ENCODE measurements at places on chromosomes 2 and 18.

GRCh38 chr18:28961669-28962228 lies 784.8 kb upstream of the CDH2 start:
- DNase-seq: no peak

- DNase-seq: no peak
These were observed 85.7 kb downstream of the COPS8 start for GRCh38 chr2:237171396-237171795.

- DNase-seq: no peak
These were observed 83.5 kb downstream of the IRS1 start for GRCh38 chr2:226716126-226716525.

DNA sequence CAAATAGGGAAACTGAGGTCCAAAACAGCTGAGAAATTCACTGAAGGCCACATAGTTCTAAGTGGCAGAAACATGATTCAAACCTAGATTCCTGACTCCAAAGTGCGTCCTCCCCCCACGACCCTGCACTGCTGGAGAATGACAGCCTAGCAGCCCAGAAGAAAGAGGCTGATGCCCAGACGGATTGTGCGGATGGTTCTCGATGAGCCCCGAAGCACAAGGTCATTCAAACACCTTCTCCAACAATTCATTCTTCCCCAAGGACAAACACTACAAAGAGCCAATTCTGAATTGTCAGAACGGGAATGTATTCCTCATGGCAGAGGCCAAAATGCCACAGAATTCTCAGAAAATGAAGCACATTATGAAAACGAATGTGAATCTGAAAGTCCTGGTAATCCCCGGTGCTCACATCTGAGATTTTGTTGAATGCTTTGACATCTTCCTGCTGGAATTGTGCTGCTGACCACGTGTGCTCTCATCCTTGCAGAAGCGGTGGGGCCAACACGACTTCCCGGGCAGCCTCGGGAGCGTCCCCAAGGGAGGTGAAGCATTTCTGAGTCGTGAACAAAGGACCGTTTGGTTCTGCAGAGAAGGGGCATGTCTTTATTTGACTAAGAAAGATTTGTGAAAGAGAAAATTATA lies 337.0 kb downstream of the EIPR1 start:
- DNase-seq: no peak

GRCh38 chr18:63083555-63083954 lies 236.0 kb downstream of the BCL2 start:
- DNase-seq: no peak

DNA sequence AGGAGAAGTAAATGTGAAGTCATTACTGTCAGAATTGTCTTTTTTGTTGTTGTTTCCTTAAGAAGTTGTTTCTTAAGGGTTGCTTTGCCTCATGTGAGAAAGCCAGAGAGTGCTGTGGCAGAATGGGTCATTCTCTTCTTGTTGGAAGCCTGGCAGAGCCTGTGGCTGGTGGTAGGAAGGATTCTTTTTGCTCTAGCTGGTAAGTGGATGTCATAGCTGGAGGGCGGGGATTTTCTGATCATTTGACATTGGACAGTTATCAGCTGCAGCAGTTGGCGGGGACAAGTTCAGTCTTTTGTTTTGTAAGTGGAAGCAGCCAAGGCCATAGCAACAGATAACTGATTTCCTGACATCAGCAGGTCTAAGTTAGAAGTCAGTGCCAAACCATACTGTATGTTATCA lies 5.5 kb upstream of the RMDN2 start:
- no peak for DNase-seq

DNA sequence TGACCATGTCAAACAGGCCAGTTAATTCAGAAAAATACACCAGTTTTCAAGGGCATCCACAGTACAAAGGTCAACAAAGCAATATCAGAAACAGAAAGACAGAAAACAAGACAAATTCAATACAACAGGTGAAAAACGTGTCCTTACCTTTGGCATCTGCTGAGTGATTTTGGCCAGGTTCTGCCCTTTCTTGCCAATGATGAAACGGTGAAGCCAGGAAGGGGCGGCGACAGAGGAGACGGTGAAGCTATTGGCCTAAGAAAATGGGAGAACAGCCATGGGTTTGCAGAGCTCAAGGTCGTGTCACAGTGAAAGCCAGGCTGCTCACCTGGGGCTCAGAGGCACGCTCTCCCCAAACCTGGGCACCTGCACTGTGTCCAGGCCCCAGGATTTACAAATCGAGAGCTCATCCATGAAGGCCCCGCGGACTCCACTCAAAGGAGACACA lies 60.5 kb downstream of the HDLBP start:
- DNase-seq: no peak

DNA sequence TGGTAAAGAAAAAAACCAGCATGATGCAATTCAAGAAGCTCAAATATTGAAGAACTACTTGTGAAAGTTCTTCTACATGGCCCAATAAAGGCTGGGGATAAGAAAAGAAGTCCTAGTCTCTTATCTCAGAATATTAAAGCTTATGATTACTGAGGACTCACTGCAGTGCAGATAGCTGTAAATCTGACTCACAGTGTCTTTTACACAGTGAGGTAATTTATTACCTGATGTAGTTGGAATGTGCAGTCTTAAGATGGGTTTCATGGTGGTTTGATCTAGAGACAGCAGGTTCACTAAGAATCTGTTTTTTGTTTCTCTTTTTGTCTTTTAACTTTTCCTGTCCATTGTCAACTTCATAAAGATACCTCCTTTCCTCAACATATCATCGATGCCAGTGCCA lies 484.0 kb upstream of the MAP2 start:
- DNase-seq: no peak

- DNase-seq: no peak
These were observed 51.4 kb upstream of the SCN1A start for GRCh38 chr2:166179201-166179600.

GRCh38 chr2:149924028-149924427 lies 336.5 kb upstream of the MMADHC start:
- no peak for DNase-seq

GRCh38 chr2:127314193-127314988 lies 20.4 kb upstream of the ERCC3 start:
- no peak for DNase-seq

- DNase-seq: no peak
These were observed 16.2 kb upstream of the BCL11A start for GRCh38 chr2:60569680-60570111.

DNA sequence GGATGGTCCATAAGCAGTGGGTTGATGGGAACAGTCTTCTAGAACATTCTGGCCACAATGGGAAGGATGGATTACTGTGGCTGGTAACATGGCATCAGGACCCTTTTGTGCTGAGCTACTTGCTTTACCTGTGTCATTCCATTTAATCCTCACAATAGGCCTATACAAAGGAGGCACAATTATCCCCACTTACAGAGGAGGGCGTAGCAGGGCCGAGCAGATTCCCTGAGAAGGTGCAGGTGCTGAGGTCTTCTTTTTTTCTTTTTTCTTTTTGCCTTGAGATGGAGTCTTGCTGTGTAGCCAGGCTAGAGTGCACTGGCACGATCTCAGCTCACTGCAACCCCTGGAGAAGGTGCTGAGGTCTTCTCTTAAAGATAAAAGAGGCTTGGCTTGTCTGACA lies 6.7 kb upstream of the LRRC30 start:
- DNase-seq: no peak

- no peak for DNase-seq
These were observed 3.2 kb upstream of the ENOSF1 start for GRCh38 chr18:715626-716025.

GRCh38 chr2:172248381-172248780 lies 145.7 kb upstream of the DLX2 start:
- no peak for DNase-seq

- no peak for DNase-seq
These were observed 80.4 kb downstream of the CELF4 start for GRCh38 chr18:37484983-37485834.

DNA sequence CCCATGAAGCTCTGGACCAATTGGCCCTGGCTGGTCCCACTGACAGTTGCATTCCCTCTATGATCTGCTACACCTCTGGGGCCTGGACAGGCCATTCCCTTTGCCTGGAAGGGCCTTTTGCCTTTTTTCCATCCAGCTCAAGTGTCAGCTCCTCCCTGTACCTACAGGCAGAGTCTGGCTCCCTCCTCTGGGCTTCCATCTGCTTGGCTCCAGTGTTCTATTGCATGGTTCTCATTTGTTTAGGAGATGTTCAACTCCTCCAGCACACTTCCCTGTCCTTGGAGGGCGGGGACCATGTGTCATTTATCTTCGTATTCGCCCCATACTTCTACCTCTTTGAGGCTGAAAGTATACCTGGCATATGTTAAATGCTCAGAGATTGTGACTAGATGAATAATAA lies 61.1 kb downstream of the PRKCE start:
- no peak for DNase-seq

DNA sequence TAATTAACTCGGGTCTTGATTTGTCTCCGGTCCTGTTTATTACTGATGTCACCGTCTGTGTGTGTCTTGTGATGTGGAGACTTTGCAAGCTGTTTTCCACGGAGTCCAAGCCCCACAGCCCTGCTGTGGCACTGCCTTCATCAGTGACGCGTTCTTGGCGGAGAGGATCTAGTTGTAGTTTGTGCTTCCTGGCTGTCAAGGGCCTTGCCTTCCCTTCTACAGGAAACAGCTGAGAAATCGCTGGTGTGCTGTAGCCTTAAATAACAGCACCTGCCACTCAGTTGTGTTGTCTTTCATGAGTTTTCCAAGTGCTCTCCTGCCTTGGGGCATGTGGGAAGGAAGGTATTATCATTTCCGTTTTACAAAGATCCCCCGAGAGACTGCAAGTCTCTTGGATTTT lies 26.3 kb downstream of the CTIF start:
- DNase-seq: no peak

DNA sequence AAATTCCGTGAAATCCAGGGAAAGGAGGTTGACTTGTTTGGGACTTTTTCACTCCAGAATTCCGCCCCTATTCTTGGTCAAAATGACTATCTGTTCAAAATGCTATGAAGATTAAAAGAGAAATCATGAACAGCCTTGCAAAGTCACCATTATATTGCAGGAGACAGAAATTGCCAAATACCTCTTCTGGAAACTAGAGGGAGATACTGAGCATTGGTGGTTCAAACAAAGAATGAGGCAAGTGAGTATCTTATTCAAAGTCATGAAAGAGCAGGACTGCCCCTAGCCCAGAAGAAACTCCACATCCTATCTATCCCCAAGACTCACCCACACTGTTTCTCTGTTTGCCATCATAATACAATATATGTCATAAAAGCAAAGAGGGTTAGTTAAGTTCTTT lies 862.3 kb upstream of the POU3F3 start:
- DNase-seq: no peak

DNA sequence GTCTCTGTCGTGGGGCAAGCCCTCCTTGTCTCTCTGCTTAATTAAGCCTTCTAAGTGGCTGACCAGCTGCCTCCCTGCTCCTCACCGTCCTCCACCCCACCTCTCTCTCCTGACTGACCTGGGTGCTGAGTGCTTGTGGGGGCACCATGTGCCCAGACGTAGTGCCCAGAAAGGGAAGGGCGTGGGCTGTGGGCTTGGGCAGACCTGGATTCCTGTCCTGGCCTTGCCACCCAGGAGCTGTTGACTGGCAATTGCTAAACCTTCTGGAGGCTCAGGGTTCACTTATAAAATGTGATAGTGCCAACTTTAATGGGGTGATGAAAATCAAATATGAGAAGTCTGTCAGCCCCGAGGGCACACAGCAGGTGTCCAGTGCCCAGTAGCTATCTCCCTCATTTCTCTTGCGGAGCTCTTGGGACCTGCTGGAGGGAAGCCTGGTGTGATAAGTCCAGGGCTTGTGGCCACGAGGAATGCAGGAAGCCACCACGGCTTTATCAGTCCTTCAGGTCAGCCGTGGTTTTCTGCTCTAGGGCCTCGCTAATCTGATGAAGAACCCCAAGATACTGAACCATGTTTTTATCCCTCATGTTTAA lies 22.0 kb upstream of the INHBB start:
- no peak for DNase-seq

GRCh38 chr2:84846741-84847142 lies 34.1 kb downstream of the TRABD2A start:
- peak; percentile 73 for DNase-seq

GRCh38 chr2:239118675-239119211 lies 270.9 kb downstream of the TWIST2 start:
- no peak for DNase-seq

- no peak for DNase-seq
These were observed 150.0 kb downstream of the IKZF2 start for GRCh38 chr2:213001297-213001910.

DNA sequence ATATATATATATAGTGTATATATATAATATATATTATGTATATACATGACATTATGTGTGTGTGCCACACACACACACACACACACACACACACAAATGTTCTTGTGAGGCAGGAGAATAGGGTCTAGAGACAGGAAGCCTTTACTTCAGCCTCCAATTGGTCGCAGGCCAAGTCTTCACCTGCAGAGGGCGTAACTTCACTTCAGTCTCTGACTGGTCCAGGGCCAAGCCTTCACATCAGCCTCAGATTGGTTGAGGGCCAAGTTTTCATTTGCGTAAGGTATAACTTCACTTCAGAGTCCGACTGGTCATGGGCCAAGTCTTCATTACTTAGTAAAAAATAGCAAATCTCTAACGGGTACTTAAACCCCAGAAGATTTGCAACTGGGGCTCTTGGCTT lies 13.2 kb upstream of the SS18 start:
- DNase-seq: no peak

DNA sequence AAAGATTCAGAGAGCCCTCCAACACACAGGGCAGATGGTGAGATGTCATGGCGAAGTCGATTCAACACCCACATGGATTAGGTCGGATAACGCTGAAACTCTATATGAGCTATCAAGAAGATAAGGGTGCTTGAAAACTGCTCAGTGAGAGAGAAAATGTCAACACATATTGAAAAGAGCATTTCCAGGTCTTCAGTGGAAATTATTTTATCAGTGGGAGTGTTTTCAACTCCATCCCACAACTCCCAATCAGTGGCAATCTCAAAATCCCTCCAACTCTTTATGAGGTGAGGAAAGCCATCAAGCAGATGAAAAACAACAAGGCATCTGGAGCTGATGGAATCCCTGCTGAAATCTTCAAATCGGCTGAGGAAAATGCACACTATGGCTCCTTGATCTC lies 104.5 kb upstream of the KLHL14 start:
- no peak for DNase-seq

DNA sequence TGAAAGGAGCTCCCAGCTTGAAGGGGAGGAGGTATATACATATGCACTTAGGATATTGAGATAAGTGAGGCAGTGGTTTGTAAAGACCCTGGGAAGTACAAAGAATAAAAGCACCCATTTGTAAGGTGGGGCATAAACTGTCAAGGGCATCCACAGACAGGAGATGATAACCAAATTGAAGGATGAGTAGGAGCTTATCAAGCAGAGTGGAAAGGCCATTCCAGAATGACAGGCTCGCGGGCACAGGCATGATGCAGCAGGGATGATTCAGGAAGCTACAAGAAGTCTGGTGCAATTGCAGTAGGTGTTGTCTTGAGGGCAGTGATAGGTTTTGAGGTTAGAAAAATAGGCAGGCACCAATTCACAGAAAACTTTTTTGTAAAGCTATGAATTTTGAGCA lies 504.8 kb downstream of the PIK3C3 start:
- DNase-seq: no peak

DNA sequence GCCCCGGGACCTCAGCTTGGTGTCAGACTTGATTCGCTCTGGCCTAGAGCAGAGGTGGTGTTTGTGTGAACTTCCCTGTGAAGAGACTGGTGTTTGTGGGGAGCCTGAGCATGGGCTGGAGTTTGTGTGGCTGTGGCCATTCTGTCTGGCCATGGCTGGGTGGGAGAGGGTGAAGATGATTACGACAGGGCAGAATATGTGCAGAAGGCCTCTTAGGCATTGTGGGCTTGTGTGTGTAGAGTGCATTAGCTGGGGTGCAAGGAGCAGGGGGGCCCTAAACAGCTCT lies 10.5 kb downstream of the OBSL1 start:
- no peak for DNase-seq

GRCh38 chr2:151906633-151906998 lies 78.4 kb upstream of the ARL5A start:
- DNase-seq: no peak

- DNase-seq: peak; percentile 90
These were observed 103.4 kb downstream of the SEPTIN10 start for GRCh38 chr2:109510136-109511028.
